Inflammatory macrophage treated with lipopolysaccharide for 4 hours (primary cell): ENCODE measurements at places on chromosomes 11 and 22.

- DNase-seq: peak; percentile 26
Measured at GRCh38 chr22:39773976-39774539, 119.5 kb downstream of the ENTHD1 start.

DNA sequence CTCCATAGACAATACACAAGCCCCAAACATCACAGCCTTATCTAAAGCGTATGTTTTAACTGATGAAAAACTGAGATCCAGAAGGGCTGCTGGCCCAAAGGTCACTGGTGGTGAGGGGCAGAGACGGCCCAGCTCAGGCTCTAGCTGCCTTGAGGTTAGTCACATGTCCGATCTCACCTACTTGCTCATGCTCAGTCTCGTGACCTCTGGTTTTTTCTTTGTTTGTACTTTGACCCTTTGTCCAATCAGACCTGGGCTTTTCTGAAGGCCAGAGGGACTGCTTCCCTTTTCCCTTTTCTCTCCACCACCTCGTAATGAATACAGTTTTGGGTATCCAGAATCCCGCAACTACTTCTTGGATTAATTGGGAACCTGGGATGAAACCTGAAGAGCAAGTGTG lies 28.6 kb downstream of the MMP20 start:
- DNase-seq: no peak

DNA sequence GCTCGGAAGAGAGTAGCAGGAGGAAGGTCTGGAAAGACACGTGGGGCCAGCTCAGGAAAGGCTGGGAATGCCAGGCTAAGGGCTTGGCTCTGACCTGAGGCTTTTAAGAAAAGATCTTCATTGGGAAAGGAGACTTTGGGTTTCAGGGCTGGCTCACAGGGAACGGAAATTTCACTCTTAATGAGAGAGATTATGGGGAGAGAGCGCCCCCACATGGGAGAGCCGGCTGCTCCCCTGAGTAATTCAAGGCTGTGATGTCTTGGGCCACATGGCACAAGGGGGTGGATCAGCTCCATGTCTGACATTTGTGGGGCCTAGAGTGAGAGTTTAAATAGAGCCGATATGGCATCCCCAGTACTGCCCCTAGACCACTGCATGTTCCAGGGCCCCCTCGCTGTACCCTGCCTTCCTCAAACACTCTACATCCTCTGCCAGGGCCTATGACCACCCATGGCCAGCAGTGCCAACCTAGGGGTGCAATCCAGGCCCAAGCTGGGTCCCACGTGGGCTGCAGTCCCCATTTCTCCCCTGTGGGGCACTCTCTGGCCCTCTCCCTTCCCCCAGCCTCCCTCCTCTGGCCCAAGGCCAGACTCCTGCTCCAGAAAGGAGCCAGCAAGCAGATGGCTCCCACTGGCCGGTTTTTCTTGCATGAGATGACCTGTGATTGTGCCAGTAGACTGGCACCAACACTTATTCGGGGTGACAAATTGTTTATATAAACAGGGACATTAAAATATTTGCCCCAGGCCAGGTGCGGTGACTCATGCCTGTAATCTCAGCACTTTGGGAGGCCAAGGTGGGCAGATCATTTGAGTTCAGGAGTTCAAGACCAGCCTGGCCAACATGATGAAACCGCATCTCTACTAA lies 75.2 kb downstream of the ISX start:
- no peak for DNase-seq

GRCh38 chr22:17370026-17370765 lies 936 bp downstream of the CECR2 start:
- no peak for DNase-seq

DNA sequence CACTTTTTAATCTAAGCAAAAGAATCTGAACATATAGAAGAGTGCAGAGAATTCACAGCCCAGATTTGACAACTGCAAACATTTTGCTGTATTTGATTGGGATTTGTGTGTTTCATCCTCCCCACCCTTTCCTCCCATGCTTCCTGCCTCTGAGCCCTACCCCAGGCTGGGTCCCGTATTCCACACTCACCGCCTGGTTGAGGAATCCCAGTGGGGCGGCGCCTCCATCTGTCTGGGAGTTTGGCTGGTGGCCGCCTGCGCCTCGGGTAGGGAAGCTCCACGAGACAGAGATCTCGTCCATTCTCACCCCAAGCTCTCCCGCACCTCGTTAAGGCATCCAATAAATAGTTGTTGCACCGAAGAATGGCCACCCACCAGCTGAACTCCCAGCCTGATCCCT lies 105.9 kb upstream of the SLC22A12 start:
- no peak for DNase-seq
